ENCODE measurements at places on chromosomes 16 and 17.
A peak's percentile ranks its signal among the peaks of the same experiment; 100 is the strongest.

DNA sequence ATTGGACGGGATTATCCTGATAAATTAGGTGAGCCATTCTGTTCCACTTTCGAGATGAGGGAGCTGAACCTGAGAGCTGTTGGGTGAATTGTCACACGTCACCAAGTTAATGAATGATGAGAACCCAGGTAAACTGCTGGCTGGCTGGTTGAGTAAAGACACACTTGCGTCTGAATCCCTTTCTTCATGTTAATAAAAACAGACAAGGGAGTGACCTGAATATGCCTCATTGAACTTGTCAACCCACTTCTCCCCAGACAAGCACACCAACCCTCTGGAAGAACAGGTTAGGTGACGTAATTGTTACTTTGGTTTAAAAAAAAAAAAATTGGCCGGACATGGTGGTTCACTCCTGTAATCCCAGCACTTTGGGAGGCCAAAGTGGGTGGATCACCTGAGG, 400.9 kb upstream of the CDH5 start:
- DNase-seq: no peak

DNA sequence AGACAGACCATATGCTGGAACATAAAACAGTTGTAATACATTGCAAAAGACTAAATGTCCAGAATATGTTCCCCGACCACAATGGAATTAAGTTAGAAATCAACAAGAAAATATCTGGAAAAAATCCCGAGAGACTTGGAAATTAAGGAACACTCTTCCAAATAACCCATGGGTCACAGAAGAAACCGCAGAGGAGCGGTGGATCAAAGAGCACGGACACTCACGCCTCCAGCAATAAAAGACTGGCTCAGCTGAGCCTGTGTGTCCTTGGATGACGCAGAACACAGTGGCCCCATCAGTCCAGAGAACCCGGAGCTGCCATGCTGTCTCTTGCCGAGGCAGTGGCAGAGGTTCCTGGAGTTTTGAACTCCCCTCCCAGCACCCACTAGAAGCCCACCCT, 30.9 kb upstream of the FOXF1 start:
- DNase-seq: no peak

DNA sequence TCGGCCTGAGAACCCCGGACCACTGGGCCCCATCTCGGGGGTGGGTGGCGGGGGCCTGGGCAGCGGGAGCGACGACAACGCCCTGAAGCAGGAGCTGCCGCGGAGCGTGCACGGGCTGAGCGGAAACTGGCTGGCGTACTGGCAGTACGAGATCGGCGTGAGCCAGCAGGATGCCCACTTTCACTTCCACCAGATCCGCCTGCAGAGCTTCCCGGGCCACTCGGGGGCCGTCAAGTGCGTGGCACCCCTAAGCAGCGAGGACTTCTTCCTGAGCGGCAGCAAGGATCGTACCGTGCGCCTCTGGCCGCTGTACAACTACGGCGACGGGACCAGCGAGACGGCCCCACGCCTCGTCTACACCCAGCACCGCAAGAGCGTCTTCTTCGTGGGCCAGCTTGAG, 8.9 kb upstream of the SERPINF2 start:
- DNase-seq: no peak

DNA sequence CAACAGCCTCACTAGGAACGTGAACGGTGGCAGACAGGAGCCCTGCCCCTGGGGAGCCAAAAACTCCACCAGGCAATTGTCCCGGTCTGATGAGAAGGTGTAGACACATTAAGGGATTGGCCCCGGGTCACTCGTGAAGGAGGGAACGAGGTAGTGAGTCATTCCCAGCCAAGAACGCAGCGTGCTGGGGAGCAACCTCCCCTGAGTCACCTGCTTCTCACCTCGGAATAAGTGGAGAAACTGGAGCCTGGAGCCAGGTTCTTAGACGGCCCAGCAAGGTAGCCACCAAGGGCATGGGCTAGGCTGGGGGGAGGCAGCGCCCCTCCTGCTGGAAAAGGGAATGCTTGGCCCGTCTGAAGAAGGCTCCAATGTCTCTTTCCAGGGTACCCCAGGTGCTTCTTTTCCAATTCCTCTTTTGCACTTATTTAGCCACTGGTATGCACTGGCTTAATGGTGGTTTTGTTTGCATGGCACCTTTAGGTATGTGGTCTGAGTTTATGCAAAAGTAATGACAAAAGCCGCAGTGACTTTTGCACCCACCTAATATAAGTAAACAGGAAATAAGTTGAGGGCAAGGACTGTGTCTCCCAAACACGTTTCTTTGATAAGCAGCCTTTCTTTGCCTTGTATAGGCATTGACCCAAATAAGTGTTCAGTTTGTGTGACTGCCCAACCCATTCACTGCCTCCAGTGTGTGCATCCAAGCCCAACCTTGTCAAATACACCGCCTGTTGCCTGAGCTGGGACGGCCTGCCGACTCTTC, 1.8 kb upstream of the HELZ start:
- DNase-seq: peak; percentile 2

GRCh38 chr17:59893676-59894100, 767 bp downstream of the RPS6KB1 start:
- peak; percentile 51 for DNase-seq

GRCh38 chr17:61449707-61450640, 2.2 kb upstream of the TBX4 start:
- DNase-seq: no peak

DNA sequence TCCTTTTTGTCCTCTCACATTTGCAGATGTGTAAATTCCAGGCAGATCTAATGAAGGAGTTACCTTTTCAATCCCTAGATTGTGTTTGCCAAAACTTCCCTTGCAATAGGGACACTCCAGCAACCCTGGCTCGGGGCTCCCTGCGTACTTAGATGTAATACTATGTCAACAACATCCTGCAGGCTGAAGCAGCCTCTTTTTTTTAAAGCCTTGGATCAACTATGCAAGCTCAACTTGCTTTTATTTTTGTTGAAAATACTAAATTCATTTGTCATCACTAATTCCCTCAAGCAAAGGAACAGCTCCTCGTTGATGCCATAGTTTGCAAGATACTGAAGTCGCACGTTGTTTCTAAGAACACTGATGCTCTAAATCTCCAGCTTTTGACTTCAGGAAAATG, 59.1 kb downstream of the GRIN2A start:
- DNase-seq: no peak

DNA sequence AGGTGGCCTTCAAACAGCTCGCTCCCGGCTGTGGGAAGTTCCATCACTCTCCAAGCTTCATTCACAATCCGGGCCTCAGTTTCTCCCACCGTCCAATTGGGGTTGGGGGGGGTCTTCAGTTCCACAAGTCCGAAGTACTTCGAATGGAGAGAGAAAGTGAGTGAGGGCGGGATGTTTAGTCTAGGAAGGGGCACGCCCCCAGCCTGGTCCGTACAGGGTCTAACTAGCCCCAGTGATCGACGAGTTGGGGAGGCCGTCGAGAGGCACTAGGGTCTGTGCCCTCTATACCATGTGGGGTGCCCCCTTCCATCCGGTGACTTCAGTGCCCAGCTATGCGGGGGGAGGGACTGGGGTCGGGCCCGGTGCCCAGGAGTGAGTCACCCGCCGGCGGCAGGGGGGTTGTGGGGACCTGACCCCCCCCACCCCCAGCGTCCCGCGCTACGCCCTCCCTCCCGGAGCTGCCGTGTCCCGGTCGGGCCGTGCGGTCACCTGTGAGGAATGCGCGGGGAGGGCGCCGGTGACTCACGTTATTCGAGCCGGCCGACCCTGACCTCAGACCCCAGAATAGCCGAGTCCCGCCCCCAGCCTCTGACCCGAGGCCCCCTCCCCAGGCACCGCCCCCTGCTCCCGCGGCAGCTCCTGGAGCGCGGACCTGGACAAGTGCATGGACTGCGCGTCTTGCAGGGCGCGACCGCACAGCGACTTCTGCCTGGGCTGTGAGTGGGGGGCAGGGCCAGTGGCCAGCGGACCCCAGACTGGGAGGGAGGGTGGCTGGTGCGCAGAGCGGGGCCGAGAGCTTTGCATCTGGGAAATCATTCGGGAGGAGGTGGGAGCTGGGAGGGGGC, 658 bp downstream of the TNFRSF12A start:
- peak; percentile 40 for DNase-seq

GRCh38 chr16:3131755-3132377, 3.0 kb upstream of the ZNF213 start:
- peak; percentile 55 for DNase-seq

DNA sequence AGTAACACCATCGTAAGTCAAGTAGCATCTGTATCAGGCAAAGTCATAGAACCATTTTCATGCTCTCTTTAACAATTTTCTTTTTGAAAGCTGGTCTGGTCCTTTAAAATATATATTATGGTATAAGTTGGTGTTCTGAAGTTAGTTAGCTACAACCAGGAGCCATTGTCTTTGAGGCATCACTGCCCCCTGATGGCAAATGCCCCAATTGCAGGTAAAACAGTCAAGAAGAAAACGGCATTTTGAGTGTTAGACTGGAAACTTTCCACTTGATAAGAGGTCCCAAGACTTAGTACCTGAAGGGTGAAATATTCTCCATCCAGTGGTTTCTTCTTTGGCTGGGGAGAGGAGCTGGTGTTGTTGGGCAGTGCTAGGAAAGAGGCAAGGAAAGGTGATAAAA, 14.1 kb downstream of the TP53 start:
- peak; percentile 78 for DNase-seq

DNA sequence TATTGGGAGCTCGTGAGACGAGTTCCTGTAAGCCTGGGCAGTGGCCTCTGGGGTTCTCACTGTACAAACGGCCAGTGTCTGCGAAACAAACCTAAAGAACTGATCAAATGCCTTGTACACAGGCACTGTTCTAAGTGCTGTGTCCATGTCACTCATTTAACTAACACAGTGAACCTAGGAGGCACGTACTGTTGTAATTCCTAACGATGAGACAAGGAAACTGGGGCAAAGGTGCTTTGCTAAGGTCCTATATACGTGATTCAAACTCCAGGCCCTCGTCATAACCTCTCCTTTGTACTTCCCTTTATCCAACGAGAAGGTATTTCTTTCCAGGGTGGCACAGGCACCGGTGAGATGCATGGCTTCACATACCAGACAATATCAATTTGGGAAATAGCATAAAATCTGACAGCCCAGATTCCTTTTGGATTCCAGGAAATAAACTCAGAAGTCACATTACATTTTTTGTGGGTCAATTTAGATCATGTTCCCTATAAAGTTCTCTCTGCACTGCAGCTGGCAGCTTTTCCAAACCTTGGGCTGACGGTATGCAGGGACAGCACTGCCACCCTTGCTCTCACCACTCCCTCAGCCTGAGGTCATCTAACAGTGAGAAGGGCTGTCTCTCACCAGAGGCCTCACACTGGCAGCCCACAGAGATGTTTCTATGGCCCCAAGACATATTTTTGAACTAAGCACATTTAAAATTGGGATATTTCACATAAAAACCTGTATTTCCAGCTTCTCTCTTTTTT, 18.3 kb downstream of the GLYR1 start:
- no peak for DNase-seq

GRCh38 chr17:28864991-28865849, 10.4 kb downstream of the ERAL1 start:
- DNase-seq: peak; percentile 94

DNA sequence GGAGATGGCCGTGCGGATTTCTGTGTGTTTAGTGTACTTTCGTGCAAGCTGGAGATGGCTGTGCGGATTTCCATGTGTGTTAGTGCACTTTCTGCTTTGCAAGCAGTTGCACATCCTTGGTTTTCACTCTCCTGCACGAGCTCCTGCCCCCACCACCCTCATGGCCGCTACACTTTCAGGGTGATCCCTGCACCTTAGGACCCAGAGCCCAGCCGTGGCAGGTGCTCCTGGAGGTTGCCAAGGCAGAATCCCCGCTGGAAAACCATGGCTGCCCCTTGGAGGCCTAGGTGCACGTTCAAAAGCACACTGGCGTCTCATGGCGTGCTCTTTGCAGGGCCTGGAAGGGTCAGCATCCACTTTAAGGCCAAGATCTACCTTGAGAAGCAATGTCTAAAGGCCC, 311.0 kb upstream of the TNRC6C start:
- DNase-seq: no peak

DNA sequence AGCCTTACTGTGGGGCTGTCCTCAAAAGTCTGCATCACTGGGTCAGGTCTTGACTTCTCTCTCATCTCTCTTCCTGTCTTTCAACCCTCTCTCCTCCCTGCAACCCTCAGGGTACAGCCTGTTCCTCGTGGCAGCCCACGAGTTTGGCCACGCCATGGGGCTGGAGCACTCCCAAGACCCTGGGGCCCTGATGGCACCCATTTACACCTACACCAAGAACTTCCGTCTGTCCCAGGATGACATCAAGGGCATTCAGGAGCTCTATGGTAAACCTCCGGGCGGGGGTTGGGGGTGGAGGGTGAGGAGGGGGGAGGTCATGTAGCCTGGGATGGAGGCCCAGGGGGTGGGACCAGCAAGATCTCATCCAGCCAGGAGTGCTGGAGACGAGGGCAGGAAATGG, 12.7 kb downstream of the MMP2 start:
- no peak for DNase-seq

GRCh38 chr17:47997586-47997985, 26.7 kb downstream of the CDK5RAP3 start:
- DNase-seq: no peak

- DNase-seq: no peak
Observed at GRCh38 chr17:80720610-80721577, 176.3 kb downstream of the RPTOR start.

- DNase-seq: no peak
Observed at GRCh38 chr17:79779084-79779529, 1.2 kb downstream of the CBX2 start.

GRCh38 chr17:44386182-44386525, 3.3 kb downstream of the ITGA2B start:
- no peak for DNase-seq

- no peak for DNase-seq
Observed at GRCh38 chr16:87380881-87381280, 2.7 kb downstream of the FBXO31 start.

GRCh38 chr17:33055746-33056145, 64.1 kb downstream of the SPACA3 start:
- DNase-seq: no peak

DNA sequence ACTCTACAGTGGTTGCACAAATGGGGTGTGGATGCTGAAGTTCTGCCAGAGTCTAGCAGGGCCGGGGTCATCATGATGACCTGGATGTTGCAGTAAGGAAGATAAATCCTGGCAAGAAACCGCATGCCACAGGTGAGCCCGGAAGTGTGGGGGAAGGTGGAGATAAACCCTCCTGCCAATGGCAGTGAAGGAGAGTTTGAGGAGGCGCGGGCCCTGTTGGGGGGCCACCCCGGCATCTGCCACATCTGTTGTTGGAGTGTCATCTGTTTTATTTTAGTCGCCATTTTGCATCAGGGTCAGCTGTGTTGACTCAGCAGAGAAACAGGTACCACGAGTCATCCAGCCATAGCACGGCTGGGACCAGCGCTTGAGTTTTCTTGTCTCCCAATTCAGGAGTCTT, 173.8 kb upstream of the CHMP6 start:
- DNase-seq: no peak

DNA sequence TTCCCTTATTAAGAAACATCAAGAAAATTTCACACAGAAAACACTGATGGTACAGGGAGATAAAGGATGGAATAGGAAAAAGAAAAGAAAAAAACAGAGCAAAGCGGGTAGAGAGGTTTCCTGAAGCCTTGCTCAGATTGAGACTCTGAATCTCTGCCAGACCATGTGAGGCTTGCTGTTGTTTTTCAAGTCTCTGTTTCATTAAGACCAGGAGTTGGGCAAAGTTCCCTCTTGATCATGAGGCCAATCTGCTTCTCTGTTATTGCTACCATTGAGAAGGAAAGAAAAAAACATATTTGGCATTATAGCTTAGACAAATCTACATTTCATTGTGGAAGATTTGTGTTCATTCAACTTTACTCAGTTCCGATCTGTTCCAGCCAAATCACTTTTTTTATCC, 201.6 kb upstream of the SOX9 start:
- no peak for DNase-seq

- no peak for DNase-seq
Observed at GRCh38 chr17:42653179-42654124, 5.6 kb upstream of the TUBG2 start.

All from hematopoietic multipotent progenitor cell treated with erythropoietin and hydrocortisone succinate and interleukin-3 and kit ligand, for 17 days (in vitro differentiated cells).